Suppressor macrophage treated with lipopolysaccharide for 1 hour (primary cell): ENCODE measurements at places on chromosomes 12 and 14.

DNA sequence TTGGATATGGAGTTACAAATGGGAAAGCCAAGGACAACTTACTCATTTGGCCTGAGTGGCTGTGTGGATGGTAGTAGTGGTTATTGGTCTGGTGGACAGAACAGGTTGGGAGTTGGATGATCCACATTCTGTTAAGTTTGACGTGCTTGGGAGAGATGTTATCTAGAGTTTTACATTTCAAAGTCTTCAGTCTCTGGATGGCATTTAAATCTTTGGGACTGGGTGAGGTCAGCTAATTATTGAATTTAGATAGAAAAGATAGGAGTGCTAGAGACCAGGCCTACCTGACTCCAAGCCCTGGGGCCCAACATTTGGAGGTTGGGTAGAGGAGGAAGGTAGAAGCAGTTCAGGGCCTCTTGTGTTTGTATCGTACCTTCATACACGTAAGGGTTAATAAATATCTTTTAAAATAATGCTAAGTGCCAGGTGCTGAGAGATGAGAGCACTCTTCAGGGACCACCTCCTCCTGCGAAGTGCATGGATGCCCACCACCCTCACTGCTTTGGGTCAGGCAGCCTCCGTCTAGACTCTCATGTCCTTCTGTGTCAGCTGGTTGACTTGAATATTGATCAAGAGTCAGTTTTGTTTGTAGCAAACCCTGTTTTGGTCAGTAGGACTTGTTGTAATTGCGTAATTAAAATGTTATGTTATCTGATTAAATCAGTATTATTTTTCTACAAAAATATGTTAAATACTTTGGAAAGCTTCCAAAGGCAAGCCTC, 460.4 kb upstream of the RGS6 start:
- DNase-seq: no peak

GRCh38 chr14:22844221-22845102, 8.1 kb downstream of the MMP14 start:
- DNase-seq: peak; percentile 19

GRCh38 chr14:38553586-38553985, 297.7 kb upstream of the CLEC14A start:
- DNase-seq: no peak

- DNase-seq: peak; percentile 57
These were observed 33.7 kb upstream of the PPP2R5C start for GRCh38 chr14:101727611-101728366.

- no peak for DNase-seq
These were observed 58.6 kb downstream of the PDE3A start for GRCh38 chr12:20426957-20427356.

DNA sequence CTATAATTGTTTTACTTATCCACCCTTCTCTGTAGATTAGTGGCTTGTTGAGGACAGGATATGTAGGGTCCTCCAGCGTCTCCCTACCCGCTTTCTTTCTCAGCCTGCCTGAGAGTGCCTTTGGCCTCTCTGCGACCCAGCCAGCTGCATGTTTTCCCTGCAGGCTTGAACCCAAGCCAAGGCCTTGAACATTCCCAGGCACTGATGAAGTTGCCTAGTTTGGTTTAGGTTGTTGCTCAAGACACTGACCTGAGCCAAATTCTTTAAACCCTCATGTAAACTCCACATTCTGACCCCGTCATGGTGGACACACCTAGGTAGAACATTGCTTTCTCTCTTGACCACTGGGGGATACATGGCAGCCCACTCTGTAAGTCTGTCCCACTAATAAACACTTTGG, 33.4 kb upstream of the TXNRD1 start:
- DNase-seq: no peak
